ENCODE measurements at places on chromosomes 6 and 20. TPM values are rescaled to one million over a fixed set of nuclear protein-coding genes. Genes with fewer than 3 reads are reported as not detected.

The TPBG gene
- 9.0 TPM for total RNA-seq

The CCR6 gene
- total RNA-seq: not detected

The RCAN2 gene
- total RNA-seq: 0.46 TPM

The GNAS-AS1 gene
- total RNA-seq: 0.58 TPM

The TFAP2C gene
- not detected for total RNA-seq

The MOG gene
- not detected for total RNA-seq

The RSPH4A gene
- total RNA-seq: 0.18 TPM

The TRIM40 gene
- total RNA-seq: not detected

The RSPO3 gene
- total RNA-seq: 8.6 TPM

The HLA-DQA1 gene
- not detected for total RNA-seq

The JAG1 gene
- 31.7 TPM for total RNA-seq

The GJA10 gene
- total RNA-seq: not detected

The DPPA5 gene
- total RNA-seq: not detected

The SLC32A1 gene
- not detected for total RNA-seq

The ARHGAP40 gene
- 0.12 TPM for total RNA-seq

The BPIFB2 gene
- not detected for total RNA-seq

The MANEA gene
- total RNA-seq: 17.7 TPM

The IP6K3 gene
- not detected for total RNA-seq

The KIAA1755 gene
- total RNA-seq: 0.51 TPM

The SLC26A8 gene
- not detected for total RNA-seq

The FAM184A gene
- total RNA-seq: 0.95 TPM

The PNPLA1 gene
- total RNA-seq: not detected

The NKX2-4 gene
- total RNA-seq: not detected

The UBE2V1 gene
- total RNA-seq: 147 TPM
